CD4-positive, alpha-beta T cell treated with Interleukin-1 beta for 1 hour (primary cell): ENCODE measurements at places on chromosomes 4 and X.

DNA sequence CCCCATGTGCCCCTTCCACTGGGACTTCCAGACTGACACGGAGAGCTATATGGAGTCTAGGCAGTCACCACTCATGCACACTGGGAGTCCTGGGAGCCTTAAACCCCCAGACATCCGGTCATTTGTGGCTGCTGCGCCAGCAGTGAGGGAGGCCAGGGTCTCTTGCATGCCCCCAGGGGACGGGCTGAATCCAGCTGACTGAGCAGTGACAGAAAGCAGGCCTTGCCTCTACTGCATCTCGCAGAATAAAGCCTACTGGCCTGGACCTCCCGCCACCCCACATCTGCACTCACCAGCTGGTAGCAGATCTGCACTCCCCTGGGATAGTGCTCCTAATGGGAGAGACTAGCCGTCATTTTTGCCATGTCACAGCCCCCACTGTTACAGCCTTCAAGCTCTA is 1234.2 kb downstream of the FAM133A start:
- DNase-seq, result no peak

DNA sequence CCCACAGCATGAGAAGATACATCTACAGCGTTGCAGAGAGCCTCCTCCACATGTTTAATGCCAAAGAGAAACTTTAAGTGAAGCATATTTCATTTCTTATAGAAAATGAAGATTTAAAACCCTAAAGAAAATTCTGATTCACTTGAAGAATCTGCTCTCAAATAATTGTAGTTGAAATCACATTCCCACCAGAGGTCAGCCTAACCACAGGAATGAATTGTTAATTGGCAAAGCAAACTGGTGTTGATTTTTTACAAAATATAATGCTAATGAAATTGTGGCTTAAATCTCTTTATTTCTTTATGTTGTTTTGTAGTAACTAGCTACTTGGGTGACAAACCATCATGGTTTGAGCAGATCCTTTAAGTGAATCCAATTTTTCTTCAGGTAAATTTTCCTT is 31.1 kb upstream of the WDR17 start:
- no peak for DNase-seq

DNA sequence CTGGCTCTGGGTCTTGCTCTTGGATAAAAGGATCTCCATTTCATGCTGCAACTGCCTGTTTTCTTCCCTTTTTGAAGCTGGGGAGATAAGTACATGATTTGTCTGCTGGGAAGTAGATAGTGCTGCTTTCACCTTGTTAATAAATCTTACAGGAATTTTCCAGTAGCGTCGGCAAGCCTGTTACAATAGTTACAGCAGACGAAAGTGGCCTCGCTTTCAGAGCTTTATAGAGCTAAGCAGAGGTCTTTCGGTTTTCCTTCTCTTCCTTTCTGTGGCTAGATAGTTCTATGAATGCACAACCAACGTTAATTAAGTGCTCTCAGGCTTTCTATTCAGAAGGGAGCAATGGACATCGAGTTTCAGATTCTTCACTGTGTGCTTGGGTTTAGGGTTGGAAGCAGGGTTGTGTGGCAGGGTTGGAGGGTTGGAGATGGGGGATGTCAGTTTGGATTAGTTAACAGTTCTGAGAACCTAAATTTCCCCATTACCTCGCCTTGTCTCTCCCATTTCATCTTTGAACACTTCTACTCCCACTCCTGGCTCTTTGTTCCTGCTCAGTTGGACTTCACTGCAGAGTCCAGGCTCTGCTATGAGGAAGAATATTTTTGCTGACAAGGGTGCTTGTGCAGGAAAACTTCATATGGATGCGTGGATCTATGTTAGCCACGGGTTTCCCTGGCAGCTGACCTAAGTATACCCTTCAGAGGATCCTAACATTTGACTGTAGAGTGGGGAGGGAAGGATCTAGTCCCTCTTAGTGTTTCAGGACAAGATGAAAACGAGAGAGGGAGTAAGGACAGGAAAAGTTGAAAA is 237.9 kb downstream of the ARHGAP10 start:
- DNase-seq, result no peak

- DNase-seq, result no peak
These were observed 534.8 kb downstream of the IQCM start for GRCh38 chr4:149280806-149281205.

DNA sequence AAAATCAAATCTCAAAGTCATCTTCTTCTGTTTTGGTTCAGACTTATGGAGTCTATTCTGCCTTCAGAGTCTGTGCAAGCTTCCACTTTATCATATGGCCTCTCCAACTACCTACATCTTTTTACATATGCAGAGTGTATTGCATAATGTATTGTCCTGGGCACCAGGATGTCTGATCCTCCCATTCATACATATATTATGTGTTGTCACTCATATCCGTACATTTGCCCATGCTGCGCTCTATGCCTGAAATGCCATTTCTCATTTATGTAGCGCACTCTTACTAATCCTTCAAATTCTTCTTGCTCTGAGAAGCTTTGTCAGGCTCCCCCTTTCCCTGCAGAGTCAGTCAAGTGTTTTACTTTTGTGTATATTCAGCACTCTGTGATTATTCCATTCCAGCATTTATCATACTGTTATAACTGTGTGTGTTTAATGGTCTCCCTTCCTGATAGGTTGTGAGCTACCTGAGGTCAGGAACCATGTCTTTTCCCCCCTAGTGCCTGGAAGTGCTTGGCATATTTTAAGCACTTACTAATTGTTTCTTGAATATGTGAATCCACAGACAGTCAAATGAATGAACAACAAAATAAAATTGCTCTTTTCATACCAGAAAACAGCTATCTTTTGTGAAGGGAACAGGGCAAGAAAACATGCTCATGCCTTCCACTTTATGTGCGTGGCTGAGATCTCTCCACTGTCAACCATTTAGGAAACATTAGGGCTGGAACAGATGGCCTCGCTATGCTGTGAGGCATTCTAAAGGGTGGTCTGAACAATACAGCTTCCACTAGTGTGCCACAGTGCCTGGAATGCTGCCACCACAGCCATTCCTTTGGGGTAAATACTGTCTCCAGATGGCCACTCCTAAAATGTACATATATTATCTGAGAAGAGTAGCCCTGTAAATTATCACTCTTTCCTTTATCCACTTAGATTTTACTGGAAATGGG is 81.8 kb downstream of the GLUD2 start:
- no peak for DNase-seq

DNA sequence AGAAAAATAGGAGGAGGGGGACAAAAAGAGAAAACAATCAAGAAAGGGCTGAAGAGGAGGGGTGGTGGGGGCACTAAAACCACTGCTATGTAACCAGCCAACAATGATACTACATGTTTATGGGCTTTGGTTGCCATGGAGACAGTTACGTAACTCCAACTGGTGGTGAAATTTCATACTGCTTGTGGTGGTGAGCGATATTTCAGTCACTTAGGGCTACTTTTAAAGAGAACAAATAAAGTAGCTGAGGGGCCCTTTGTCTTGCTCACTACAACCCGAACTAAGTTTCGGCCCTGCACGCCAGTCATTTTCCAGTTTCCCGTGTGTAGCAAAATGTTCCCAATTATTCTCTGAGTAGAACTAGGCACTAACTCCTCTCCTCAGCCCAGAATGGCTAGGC is 275.2 kb upstream of the EDA2R start:
- DNase-seq, result no peak

DNA sequence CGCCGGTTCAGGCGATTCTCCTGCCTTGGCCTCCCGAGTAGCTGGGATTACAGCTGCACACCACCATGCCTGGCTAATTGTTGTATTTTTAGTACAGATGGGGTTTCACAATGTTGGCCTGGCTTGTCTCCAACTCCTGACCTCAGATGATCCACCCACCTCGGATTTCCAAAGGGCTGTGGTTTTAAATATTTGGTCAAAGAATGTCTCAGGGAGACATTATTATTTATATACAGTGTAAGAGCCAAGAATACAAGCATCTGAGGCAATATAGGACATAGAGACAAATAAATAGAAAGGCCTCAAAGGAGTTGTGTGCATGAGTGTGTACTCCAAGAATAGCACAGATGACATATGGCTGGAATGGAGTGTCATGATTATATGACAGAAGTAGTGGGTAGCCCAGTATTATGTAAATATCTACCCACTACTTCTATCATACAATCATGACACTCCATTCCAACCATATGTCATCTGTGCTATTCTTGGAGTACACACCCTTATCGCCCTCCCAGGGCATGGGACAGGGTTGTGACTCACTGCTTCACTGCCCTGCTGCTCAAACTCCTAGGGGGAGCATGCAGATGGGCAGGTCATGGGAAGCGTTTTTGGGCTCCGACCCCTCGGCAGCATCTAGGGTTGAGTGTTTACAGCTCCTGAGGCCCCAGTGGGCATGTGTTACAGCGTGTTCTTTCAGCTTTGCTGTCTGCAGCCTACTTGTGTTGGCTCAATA is 1649.8 kb upstream of the PCDH10 start:
- DNase-seq, result no peak

DNA sequence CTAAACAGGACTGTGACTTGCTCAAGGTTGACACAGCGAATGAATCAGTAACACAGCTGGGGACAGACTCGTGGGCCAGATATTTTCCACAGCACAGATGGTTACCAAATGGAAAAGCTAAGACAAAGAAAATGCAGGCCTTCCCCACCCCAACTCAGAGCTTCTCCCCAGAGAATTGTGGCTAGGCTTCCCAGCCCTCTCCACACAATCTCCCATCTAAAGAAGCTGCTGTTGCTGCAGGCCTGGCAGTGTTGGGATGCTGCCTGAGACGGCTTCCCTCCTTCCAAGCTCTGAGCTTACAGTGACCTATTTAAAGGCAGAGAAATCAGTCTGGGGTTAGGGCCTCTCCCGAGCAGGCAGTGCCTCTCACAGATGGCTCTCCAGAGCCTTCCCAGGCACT is 46.5 kb upstream of the PGRMC1 start:
- no peak for DNase-seq

- DNase-seq, result no peak
These were observed 76.8 kb upstream of the CPEB2 start for GRCh38 chr4:14925471-14925870.

DNA sequence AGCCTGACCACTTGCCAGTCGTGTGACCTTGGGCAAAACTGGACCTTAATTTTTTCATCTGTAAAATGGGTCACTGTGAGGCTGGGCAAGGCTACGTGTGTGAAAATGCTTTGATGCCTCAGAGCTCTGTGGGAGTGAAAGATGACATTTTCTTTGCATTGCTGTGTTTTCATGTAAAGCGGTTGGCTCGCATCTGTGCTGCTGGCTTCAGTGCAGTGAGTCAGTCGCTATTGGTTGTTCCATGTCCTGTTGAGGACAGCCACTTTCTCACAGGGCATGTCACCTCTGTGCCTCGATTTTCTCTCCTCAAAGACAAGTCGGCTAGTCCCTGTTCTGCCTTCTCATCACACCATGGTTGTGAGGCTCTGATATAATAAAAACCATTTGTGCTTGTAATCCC is 4.4 kb downstream of the MTMR1 start:
- DNase-seq, result no peak

DNA sequence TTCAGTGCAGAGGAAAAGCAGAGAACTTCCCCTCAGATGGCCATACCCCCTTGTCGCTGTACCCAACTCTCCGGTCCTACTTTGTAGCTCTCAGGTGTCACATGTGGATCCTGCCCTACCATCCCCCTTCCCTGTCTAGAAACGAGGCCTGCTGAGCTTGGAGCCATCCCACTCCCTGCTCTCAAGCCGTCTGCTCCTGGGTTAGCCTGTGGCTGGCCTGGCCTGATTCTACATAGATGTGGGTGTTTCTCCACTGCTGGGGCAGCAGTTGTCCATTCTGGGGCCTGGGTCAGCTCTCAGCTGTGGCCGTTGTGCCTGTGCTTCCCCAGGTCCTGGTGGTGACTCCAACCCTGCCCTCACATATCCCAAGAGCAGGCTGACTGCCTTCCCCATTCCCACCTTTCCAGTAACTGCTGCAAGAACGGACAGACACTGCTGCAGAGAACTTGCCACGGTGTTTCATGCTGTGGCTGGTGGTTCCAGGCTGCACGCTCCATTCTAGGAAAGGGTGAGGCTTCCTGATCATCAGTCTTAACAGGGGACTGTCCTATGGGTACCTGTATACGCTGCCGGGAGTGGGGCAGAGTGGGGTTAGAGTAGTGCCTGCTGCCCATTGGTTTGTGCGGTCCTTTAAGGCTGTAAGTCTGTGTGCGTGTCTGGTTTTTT is 3.6 kb downstream of the IL9R start:
- DNase-seq, result no peak

DNA sequence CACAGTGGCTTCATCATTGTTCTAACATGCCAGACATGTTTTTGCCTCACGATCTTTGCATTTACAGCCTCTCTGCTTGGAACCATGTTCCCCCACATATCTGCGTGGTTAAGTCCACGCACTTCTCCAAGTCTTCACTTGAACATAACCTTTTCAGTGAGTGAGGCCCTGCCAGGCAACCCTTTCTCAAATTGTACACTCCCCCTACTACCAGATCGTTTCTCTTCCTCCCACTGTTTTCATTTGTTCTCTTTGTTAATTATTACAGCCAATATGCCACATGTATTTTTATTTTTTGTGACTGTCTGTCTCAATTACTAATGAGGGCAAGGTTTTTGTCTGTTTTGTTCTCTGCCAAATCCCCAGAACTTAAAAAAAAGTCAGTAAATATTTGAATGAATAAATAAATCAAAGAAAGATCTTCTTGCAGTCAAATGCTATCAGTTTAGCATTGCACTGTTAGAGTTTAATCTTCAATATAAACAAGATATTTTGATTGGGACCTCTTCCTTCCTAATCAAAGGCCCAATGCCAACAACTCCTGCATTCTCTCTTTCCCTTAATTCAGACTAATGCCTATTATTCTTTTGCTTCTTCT is 18.2 kb downstream of the CTSO start:
- no peak for DNase-seq

- DNase-seq, result no peak
These were observed 57.3 kb downstream of the EVC2 start for GRCh38 chr4:5651089-5651488.

DNA sequence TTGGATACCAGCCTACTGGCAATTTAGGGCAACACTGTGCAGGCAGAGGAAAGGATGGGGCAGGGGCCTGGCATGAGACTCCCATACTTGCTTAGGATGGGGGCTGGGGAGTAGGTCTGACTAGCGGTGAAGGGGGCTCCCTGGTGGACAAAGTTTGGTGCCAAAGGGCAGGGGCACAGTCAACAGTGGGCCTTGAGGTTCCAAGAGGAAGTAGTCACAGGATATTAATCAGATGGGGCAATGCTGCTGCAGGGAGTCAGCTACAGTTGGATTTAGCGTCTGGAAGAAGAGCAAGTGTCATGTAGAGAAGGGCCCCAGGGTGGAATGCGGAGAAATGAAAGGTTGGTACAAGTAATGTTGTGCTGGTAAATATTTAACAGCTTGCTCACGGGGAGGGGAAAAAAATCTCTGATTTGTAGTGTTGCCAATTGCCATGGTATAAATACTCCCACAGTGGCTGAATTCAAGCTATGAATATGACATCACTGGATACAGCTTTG is 139.4 kb downstream of the PJA1 start:
- no peak for DNase-seq

DNA sequence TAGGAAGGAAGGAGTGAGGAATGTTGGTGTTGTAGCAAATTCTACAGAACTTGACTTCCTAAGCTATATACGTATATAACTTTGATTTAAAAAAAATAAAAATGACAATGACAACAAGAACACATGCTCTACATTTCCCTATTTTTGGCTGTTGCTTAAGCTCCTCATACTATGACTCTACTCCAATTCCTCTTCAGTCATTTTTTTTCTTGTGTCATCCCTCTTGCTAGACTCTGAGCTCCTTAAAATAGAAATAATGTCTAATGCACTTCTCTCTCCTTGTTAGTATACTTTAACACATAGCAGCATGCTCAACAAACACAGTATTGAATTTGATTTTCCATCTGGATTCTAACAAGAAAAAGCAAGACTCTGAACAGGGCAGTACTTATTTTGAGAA is 144.0 kb downstream of the HDX start:
- DNase-seq, result no peak
